ENCODE measurements at places on chromosomes 11 and 22.

DNA sequence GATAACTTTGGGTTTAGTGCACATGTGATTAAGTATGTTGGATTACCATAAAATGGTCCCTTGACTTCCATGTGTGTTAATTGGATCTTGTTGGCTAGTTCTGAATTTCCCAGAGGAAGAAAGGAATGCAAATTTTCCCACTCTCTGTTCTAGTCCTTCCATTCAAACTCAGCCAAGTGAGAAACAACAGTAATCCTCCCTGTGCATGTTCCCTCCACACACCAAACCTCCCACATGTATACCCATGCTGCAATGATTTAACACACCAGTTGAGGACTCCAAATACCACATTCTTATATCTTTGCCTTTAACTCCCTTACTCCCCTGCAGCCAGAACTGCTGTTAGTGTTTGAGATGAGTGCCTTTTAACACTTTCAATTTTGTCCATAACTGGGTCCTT, 1158.9 kb downstream of the DLG2 start:
- no peak for DNase-seq

GRCh38 chr11:13473013-13473722, 10.1 kb upstream of the BTBD10 start:
- no peak for DNase-seq

- no peak for DNase-seq
Measured at GRCh38 chr22:16975155-16975885, 32.7 kb downstream of the GAB4 start.

DNA sequence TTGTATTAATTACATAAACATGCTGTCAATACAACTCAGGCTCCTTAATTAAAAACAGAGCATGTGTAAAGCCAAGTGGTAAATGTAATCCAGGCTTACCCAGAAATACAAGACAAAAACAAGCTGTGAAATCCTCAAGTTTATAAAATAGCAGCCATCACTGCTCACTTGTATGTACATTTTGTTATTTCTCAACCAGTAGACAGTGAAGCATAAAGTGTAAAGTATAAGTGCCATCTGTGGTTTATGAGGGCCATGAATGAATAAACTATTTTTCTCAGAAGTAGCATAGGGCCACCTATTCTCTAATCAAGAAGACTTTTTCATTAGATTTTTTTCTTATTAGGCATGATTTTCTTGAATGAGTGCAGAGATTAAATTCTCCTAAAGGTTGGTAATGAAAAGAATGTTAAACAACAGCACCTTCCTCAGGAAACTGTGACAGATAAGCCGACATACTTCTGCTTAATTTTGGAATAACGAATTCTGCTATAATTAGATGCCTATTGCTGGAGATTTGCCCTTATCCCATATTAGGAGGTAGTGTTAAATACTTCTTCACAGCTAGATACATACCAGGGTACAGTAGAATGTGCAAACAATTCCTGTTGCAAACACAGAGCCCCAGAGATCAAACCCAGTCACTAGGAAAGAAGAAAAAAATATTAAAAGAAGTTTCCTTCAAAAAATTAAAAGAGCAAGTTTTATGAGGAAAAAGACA, 13.0 kb downstream of the SLC5A12 start:
- no peak for DNase-seq

GRCh38 chr22:19885841-19886592, 31.3 kb upstream of the GNB1L start:
- DNase-seq, result no peak

- no peak for DNase-seq
Measured at GRCh38 chr11:124329787-124330478, 9.9 kb upstream of the OR8D2 start.

Measured in CD8-positive, alpha-beta T cell (primary cell).